ENCODE measurements at places on chromosomes 2 and 18. TPM values are rescaled to one million over a fixed set of nuclear protein-coding genes. Genes with fewer than 3 reads are reported as not detected.

The AQP12A gene
- polyA plus RNA-seq = 0.19 TPM

The TP53I3 gene
- 43.0 TPM for polyA plus RNA-seq

The ZNF385B gene
- 14.4 TPM for polyA plus RNA-seq

The LRP1B gene
- polyA plus RNA-seq = 0.90 TPM
